ENCODE measurements at places on chromosomes 12 and 14.

DNA sequence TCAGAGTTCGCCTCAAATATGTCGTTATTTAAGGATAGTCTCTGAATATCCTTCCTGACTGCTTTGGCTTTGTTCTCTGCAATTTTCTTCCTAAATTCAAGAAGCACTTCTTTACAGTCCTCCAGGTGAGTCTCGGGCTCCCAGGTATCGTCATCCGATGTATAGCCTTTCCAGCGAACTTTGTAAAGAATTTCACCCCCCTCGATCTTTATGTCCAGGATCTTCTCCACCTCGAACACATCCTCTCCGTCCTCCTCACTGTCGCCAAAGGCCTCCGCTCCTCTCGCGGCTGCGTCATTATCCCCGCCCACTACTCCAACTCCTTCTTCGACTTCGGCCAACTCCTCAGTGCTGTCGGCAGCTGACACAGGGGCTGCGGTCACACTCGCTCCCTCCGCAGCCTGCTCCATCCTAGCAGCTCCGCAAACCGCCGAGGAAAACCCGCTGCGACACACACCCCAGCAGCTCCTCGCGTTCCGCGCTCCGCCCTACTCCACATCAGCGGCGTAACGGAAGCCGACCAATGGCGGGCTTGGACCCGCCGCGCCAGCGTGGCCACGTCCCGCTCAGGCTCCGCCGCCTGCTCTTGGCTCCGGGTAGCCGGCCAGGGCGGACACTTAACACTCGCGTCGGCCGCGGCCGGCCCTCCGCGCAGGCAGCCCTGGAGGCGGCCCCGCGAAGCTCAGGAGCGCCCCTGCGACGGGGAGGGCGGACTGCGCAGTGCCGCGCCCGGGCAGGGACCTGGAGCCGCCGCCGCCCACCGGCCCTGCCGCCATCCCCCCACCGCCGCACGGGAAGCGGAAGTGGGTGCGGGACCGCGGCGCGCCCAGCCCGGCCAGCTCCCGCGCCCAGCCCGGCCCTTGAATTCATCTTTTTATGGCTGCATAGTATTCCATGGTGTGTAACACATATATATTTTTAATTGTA, 4.1 kb downstream of the CD163L1 start:
- peak; percentile 55 for DNase-seq

DNA sequence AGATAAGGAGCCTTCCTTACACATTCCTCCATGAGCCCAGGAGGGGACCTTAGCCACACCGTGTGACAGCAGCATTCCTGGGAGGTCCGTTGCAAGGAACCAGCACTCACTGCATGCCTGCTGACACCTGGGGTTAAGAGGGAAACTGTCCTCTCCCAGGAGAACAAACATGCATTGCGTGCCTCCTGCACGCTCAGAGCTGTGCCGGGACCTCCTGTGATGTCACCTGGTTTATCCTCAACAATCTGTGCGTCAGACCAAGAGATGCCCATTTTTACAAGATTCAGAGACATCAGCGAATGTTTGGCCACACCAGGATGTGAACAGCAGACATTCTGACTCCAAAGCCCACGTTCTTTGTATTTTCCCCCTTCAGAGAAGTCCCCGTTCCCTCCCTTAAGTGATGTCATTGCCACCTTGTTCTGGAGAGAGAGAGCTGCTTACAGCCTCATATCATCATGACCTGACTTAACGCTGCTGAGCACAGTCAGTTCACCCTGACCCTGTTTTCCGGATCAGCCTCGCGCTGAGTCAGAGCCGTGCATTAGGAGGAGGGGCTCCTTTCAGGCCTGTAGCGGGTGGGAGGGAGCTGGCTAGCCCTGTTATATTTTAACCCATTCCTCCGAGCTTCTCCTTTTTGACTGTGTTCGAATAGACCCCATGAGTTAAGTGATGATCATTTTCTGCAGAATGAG, 36.2 kb downstream of the TMEM120B start:
- no peak for DNase-seq

DNA sequence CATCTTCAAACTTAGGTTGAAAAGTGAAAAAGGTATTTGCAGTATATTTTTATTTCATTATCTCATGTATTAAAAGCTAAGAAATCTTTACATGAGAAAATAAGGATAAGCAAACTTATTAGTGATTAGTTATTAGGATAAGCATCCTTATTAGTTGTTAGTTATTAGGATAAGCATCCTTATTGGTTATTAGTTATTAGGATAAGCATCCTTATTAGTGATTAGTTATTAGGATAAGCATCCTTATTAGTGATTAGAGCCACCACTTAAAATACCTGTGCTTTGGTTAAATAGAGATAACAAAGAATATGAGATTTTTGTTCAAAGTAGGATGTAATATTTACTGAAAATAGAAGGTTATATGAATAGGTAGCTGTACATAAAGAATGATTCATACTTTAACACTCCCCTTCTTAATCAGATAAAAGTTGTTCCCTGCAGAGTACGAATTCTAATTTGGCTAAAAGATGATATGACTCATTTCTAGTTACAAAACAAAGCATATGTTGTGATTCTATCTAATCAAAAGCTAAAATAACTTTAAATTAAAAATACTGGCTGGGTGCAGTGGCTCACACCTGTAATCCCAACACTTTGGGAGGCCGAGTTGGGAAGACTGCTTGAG, 56.4 kb downstream of the KDM5A start:
- DNase-seq, result no peak

- peak; percentile 11 for DNase-seq
Observed at GRCh38 chr12:49189731-49190716, 1.1 kb upstream of the TUBA1A start.

- DNase-seq, result no peak
Observed at GRCh38 chr12:27382171-27382795, 49.6 kb downstream of the BMAL2 start.

GRCh38 chr12:130572553-130572952, 143.5 kb downstream of the RIMBP2 start:
- no peak for DNase-seq

DNA sequence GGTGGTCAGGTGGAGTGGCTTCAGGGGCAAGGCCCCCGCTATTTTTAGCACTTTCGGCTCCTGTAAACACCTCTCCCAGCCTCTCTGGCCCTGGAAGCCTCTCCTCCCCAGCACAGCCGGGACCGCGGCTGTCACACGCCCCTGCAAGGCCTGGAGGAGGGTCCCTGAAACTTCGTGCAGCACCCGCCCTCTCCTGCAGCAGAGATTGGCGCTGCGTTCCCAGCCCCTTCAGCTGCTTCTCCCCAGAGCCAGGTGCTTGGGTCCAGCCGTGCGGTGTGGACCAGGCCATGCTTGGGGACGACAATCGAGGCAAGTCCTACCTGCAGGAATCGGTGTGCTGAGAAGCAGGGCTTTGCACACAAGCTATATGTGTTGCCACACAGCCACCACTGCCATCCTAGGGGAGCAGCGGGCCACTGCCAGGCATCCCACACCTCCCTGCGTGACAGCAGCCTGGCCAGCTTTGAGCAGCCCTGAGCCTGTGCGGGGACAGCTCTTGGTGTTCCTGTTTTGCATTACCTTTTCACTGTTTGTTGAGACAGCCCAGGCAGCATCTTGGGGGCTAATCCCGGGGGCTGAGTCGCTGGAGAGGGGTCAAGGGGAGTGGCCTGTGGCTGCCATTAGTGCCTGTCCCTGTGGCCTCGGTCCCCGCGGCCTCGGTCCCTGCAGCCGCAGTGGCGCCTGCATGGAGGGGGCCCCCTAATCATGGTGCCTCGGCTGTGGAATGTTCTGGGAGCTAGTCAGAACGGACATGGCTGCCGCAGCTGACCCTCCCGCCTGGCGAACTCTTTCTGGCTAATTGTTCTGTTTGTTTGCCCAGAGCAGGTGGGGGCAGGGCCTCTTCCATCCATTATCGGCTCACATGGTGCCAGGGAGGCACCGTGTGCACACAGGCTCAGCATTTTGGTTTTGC, 27.6 kb upstream of the TRAF3 start:
- DNase-seq, result no peak
